ENCODE measurements at places on chromosomes 13 and 19.

DNA sequence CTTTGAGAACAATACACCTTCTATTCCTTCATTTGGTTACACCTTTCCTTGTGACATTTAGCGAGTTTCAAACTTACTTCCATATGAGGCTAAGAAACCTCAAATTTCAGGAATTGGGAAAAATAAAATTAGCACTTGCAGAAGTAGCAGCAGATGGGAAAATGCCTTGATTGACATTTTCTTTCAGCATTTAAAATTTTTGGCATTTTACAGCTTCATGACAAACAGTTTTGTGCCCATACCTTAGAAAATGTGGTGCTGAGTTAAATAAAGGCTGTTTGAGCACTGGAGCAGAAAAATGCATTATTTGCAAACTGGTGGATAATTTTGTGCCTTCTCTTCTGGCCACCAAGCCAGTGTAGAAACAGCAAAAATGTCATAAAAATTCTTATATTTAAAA, 95.4 kb downstream of the PCDH17 start:
- DNase-seq: no peak

DNA sequence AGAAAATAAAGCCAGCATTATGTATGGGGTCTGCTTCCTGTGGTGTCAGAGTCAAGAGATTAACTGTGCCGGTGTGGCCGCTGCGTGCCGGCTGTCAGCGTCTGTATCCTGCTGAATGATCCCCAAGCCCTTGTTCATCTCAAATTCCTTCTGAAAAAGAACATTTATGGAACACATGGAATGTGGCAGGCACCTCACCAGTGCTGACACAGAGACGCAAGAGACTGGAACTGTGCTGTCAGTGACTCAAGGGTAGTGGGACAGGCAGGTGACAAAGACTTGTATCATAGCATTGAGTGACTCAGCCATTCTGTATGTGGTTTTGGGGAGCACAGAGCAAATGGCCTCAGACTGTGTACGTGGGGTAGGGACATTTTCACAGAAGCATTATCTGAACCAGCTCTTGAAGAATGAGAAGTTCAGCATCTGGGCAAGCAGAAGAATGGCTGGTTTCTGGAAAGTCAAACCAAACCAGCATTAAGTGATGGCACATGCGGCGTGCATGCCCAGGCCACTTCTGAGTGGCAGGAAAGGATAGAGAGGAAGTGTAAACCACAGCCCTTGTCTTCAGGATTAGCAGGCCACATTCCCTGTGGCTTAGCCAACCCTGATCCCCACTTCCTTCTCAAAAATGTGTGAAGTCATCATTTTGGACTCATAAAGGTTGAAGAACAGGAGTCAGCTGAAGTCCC, 54.0 kb upstream of the IRS2 start:
- DNase-seq: no peak

DNA sequence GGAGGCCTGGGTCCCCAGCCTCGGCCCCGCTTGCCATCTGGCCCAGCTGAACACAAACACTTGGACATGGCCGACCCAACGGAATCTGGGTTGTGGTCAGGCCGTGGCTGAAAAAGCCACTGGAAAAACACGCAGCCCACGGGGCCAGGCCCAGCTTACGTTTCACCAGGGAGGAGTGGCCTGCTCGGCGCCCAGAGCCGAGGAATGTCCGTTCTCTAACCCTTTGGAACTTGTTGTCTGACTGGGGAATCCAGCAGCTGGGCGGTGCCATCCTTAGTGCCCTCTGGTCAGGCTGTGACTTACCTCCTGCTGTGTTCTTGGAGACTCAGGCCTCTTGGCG, 13.8 kb downstream of the CILP2 start:
- DNase-seq: no peak

DNA sequence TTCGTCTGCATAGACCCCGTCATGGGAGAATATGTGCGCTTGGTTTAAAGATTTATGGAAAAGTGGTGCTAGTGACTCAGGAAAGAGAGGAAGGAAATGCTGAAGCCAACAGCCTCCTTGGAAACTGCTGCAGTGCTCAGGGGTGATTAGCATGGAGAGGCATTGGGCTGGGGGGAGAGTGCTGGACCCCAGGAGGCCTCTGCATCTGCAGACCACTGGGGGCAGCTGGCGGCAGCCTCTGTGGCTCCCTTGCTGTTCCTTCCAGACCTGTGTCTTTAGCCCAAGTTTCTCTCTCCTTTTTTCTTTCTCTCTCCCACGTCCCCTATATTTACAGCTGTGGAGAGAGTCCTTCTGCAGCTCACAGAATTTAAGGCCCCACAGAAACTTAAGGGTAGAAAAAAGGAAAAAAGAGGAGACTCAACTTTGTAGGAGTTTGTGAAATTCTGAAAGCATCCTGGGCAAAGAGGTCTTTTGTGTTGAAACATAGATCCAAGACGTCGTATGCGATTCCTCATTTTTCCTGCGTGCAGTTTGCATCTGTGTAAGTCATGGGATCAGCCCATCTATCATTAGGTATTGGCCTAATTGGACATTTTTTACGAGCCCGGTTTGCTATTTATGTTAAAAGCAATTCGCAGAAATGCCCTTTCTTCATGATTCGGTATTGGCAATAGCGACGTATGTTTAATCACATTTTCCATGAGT, 116.2 kb upstream of the ZNF536 start:
- DNase-seq: no peak

DNA sequence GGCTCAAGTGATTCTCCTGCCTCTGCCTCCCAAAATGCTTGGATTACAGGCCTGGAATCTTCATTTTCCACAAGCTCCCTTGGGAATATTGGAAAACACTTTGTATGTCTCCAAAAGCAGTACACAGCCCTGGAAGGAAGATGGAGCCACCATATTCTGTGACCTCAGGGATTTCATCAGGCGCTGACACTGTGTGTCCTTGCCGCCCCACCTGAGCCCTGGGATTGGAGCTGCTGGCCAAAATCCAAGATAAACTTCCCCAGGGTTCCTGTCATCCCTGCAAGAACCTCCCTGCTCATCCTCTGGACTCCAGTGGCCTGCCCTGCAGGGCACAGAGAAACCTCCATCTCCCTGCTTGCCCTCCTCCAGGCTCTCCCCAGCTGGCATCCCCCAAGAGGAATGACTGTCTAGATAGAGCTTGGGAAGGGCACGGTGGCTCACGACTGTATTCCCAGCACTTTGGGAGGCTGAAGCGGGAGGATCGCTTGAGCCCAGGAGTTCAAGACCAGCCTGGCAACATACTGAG, 1.3 kb upstream of the GNG7 start:
- DNase-seq: no peak

DNA sequence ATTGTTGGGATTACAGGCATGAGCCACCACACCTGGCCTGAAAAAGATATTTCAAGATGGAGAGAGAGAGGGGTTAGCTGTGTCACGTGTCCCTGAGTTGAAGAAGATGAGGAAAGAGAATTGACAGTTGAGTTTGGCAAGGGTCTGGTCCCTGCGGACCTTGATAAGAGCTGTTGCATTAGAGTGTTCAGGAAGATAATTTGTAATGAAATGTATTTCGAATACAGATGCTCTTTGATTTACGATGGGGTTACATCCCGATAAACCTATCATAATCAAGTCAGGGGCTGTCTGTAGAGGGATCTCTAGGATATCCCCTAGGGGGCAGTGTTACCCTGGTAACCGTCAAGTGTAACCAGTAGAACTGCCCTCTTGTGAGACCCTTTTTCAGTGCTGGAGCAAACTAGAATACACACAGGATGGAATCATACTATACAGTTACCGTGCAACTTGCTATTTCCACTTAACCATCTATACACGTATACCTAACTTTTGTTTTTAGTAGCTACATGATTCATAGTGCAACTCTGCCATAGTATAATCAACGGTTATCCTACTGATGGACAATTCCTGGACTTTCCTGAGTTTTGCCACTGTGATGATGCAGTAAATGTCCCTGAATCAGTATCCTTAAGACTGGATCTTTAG, 1.5 kb upstream of the ELOF1 start:
- no peak for DNase-seq

All from stimulated activated CD8-positive, alpha-beta memory T cell treated with anti-CD3 and anti-CD28 coated beads, Interleukin-7, amount 100 ng/mL, for 1 hour (primary cell).